ENCODE measurements at places on chromosomes 6 and 20.

- DNase-seq = no peak
These were observed 1.5 kb downstream of the LAMA4 start for GRCh38 chr6:112252571-112253497.

DNA sequence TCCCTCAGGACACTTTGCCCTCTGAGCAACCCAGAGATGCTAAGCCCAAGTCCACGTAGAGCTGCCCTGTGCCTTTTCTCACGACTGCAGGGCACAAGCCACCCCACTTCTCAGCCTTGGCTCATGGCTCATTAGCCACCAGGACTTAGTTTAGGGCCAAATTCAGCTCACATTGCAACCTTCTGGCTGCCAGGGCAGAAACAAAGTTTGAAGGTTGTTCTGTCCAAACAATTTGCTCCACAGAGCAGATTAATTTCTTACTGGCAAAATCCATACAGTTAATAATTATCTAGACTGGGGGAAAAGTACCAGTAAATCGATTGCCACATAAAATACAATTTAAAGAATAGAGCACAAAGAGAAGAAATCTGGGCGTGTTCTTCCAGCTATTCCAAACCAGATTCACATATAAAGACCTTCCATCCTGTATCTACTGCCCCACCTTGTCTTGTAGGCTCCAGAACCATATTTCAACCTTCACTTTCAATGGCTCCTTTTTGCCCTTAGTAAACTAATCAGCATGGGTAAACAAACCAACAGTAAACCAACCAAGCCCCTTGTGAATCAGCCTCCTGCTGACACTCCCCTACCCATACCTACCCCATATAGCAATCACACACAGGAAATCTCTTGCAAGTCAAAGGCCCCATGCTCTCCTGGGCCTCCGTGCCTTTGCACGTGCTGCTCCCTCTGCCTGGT, 101.9 kb downstream of the QRSL1 start:
- DNase-seq = no peak

DNA sequence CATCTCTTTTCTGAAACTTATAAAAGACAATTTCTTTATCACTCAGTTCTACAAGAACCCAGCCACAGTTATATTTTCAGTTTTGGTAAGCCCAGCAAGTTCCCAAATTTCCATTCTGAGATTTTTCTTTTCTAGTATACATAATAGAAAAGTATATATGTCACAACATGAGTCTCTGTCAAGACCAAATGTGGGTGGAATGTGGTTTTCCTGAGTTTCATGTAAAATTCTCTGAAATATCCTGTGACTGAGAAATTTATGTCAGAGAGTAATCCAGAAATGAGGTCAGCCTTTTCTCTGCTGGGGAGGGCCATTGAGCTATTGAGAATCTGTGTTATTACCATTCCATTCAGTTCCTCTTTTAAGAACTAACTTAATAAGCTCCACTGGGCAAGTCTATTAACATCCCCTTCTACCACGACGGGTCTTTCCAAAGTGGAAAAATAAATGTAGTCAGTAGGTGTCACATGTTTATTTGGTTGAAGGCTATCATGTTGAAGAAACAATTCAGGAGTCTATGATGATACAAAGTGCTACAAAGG, 100.7 kb upstream of the HMGN3 start:
- no peak for DNase-seq

DNA sequence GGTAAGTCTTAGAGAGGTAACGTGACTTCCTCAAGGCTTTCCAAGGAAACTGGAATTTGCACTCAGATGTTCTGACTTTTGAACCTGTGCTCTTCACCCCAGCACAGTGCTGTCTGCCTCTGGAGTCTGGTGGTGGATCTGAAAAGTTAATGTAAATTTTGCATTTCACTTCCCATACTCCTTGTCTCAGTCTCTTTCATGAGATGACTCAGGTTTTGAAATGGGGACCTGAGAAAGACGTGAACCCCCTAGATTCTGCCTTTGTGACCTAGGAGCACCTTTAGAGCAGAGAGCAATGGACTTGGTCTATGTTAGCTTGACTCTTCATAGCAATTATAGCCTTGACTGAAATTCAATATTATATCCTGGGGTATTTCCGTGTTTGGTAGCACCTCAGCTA, 223.0 kb downstream of the QKI start:
- DNase-seq = no peak

DNA sequence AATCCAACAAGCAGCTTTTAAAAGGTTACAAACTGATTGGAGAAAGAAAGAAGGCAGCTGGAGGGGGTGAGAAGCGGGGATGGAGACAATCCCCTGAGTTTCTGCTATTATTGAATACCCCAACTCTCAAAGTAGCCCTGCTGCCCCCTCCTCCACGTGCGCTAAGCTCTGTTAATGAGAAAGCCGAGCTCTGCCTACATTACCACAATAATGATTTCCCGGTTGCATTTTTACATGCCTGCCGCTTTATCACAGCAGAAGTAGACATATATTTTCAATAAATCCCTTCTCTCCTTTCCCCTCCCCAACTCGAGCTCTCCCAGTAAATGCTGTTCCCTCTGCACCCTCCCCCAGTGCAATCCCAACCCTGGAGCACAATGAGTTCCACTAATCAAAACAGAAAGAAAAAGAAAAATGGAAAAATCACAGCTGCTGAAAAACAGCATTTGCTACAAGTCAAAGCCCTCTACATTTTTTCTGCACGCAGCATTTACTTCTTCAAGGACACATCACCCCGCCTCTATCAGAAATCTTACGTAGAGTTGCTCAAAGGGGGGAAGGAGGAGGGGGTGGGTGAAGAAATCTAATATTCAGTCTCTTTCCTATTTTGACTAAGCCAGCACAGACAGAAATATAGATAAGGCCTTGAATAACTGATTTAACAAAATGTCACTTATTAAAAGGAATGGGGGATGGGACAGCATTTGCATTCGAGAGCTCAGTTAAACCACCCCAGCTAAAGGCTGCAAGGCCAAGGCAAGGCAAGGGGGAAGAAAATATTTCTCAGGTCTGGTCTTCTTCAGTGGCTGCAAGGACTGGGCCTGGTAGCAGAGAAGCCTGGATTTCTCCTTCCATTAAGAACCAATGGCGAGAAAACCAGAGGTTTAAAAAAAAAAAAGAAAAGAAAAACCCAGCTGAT, 10.7 kb downstream of the TRERF1 start:
- DNase-seq = no peak

DNA sequence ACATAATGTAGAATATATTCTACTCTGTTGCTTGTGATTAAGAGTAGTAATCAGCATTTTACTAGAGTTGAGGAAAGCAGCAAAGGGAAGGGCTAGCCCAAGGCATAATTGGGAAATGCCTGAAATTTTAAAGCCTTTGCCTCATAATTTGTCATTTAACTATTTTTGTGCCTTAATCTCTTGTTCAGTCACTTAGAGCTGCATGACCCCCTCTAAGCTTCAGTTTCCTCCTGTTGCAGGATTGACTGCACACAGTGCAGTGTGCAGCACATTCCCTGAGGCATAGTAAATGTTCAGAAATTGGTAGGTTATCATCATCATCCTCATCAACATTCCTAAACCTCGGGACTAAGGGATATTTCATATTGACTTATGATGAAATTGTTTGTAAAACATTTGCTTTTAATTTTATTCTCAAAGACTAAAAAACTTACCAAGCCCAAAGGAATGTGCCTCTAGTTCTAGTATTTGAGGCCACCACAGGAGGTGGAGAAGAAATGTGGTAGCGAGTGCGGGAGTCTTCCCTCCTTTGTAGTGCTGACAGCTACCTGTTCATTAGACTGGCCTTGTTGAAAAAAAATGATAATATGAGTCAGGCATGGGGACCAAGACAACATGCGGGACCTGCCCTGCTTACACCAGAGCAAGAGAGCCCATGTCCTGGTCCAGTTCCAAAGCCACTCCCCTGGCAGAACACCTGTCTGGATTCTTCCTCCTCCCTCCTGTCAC, 14.8 kb upstream of the TENT5A start:
- no peak for DNase-seq

DNA sequence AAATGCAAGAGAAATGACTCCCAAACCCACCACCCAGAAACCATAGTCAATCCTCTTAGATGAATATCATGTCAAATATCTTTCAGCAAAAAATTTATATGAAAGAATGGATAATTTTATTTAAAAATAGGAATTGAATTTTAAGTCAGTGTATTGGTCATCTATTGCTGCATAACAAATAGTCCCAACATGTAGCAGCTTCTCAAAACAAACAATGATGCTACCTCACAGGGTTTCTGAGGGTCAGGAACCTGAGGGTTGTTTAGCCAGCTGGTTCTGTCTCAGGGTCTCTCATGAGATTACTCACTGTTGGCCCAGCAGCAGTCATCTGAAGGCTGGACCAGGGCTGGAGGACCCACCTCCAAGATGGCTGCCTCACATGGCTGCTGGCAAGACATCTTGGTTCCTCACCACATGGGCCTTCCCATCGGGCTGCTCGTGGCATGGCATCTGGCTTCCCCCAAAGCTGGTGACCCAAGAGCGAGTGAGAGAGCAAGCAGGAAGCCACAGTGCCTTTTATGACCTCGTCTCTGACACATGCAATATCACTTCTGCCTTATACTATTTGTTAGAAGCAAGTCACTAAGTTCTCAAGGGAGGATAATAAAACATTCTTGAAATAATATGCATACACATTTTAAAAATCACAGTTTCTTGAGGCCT, 36.3 kb downstream of the BANF2 start:
- no peak for DNase-seq

- no peak for DNase-seq
These were observed 28.6 kb downstream of the C6orf89 start for GRCh38 chr6:36914227-36914794.

DNA sequence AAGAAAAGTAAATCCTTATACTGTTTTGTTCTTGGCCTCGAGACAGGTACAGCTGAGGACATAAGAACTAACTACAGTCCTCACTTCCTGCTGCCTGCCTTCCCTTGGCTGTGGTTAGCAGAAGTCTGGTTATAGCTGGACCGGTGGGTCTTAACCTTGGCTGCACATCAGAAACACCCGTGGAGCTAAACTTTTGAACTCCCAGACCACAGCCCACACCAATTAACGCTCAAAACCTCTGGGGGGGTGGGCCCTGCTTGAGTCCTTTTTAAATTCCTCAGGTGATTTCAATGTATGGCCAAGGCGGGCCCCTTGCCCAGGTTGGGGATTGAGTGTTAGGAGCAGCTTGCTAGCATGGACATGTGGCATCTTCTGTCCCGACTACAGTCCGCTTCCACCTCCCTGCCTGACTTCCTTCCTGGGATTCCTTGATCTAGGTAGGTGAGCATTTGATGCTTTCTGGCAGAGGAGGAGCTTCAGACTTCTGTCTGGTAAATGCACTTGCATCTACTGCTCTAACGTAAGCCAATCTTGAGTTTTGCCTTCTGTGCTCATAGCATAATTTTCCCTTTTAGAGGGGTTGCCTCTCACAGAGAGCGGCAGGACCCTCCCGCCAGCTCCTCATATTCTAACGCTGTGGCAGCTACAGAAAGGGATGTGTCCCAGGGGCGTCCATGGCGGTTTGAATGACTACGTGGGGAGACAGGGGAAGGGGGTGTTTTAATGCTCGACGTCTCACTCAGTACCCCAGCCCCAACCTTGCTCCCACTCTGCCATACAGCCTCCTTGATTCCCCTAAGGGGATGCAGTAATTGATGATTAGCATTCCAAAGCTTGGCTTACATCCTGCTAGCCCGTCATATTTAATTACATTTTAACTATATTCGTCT, 390.1 kb downstream of the ZFAND3 start:
- DNase-seq = no peak

GRCh38 chr6:169022079-169022478, 231.6 kb downstream of the THBS2 start:
- no peak for DNase-seq

DNA sequence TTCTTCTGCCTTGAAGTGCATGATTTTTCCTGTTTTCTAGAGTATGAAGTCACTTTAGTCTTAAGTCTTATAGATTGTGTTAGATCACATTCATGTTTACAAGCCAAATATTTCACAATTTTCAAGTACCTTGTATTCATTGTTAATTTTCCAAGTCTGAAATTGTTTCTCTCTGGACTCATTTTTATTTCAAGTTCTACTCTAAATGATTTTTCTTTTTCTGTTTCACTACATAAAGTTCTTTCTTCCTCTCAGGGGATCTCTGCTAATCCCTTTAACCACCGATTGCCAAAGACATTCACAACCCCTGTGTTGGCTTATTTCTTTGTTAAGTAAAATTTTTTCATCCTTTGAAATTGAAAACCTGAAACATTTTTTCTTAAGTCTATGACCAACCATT, 805.7 kb downstream of the KIF16B start:
- DNase-seq = no peak

GRCh38 chr6:100203400-100203799, 209.4 kb upstream of the MCHR2 start:
- DNase-seq = no peak

GRCh38 chr6:29800254-29800653, 27.4 kb upstream of the HLA-G start:
- no peak for DNase-seq

DNA sequence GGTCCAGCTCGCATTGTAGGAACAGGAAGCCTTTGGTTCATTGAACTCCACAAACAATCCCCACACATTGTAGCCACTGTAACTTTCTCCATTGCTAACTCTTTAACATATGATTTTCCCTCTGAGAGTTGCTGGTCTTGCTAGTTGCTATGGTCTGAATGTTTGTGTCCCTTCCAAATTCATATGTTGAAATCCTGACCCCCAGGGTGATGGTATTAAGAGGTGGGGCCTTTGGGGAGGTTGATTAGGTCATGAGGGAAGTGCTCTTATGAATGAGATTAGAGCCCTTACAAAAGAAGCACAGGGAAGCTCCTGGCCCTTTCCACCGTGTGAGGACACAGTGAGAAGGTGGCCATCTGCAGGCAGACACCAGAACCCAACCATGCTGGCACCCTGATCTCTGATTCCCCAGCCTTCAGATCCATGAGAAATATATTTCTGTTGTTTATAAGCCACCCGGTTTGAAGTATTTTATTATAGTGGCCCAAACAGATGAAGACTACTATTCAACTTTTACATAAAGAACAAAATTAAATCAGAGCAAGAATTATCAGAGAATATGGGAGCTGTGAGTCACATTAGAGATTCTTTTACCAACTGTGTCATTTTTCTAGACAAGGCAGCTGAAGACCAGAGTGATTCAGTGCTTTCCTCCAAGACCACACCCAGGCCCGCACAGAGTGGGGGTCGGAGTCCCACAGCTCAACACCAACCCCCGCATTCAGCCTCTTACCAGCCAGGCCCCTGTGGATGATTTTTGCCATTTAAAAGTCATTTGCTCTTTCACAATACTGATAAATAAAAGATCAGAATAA, 143.0 kb downstream of the SAMD5 start:
- DNase-seq = no peak

- no peak for DNase-seq
These were observed 920.2 kb downstream of the GRIK2 start for GRCh38 chr6:102313699-102314098.

DNA sequence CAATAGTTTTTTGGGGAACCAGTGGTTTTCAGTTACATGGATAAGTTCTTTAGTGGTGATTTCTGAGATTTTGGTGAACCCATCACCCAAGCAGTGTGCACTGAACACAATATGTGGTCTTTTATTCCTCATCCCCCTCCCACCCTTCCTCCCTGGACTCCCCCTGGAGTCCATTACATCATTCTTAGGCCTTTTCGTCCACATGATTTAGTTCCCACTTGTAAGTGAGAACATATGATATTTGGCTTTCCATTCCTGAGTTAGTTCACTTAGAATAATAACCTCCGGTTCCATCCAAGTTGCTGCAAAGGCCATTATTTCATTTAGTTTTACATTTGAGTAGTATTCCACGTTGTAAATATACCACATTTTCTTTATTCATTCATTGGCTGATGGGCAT, 28.3 kb downstream of the RPP40 start:
- peak; percentile 2 for DNase-seq
